ENCODE measurements at places on chromosomes 12 and 14. TPM values are rescaled to one million over a fixed set of nuclear protein-coding genes. Genes with fewer than 3 reads are reported as not detected.

KRT6A gene
- total RNA-seq = 0.78 TPM

LRP1-AS gene
- not detected for total RNA-seq

AMHR2 gene
- total RNA-seq = not detected

ERG28 gene
- 10.3 TPM for total RNA-seq

HOXC6 gene
- 3.7 TPM for total RNA-seq

CCDC177 gene
- total RNA-seq = not detected

SLC38A1 gene
- 71.7 TPM for total RNA-seq

GXYLT1 gene
- 9.6 TPM for total RNA-seq

POLE2 gene
- 19.1 TPM for total RNA-seq

TMED10 gene
- 213 TPM for total RNA-seq

ABCC9 gene
- 5.9 TPM for total RNA-seq

MYF6 gene
- total RNA-seq = not detected

SLCO1B3 gene
- total RNA-seq = not detected

PDE3A gene
- 0.39 TPM for total RNA-seq

ZNF26 gene
- total RNA-seq = 22.8 TPM

RPGRIP1 gene
- total RNA-seq = not detected

GLIPR1L1 gene
- total RNA-seq = not detected

JAG2 gene
- total RNA-seq = 0.37 TPM

DPPA3 gene
- total RNA-seq = not detected

EPYC gene
- total RNA-seq = not detected

TNFRSF1A gene
- 316 TPM for total RNA-seq

VASH1 gene
- total RNA-seq = 1.8 TPM

USP44 gene
- 0.78 TPM for total RNA-seq

DPF3 gene
- 3.7 TPM for total RNA-seq

ASB2 gene
- not detected for total RNA-seq

GRIP1 gene
- total RNA-seq = under 0.01 TPM
